ENCODE measurements at places on chromosomes 7 and 10.

- no peak for DNase-seq
Measured at GRCh38 chr7:44391171-44391570, 65.8 kb upstream of the CAMK2B start.

DNA sequence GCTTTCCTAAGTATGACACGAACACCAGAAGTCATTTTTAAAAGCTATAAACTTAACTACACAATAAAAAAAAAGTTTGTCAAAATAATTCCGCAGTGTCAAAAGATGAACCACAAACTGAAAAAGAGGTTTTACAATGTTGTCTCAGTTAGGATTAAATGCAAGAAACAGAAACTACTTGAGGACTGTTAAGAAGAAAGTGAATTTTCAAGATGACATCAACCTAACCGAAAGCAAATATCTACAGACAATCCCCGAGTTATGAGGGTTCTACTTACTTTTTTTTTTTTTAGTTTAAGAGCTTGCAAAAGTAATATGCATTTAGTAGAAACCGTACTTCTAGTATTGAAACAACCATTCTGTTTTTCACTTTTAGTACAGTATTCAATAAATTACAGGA, 62.3 kb downstream of the TFPI2 start:
- DNase-seq: no peak

DNA sequence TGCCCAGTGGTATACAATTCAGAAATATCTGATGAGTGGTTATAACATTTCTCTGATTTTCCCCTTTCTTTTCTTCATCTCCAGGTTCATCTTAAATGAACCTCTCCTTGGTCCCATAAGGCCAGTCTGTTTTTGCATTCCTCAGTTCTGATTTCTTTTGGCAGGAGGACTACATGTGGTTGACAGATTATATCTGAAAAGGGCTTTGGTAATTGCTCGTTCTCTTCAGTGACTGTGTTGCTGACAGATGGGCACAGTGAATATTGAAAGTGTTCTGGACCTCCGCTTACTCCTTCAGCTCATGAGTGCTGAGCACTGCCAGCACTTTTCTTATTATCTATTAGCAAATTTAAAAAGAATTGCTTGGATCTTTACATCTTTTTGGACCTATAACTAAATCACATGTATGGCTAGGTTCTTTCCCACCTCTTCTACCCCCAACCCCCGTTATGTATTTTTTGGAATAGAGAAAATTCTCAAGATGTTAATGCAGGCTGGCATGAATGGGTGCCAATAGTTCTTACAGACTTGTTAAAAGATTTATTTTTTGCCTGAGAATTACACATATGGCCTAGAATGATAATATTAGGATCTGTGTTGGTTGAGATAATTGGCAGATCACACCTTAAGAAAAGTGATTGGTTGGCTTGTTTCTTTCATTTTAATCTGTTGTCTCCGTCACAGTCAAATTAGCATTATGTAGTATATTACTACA, 323.0 kb downstream of the EXOC4 start:
- no peak for DNase-seq

DNA sequence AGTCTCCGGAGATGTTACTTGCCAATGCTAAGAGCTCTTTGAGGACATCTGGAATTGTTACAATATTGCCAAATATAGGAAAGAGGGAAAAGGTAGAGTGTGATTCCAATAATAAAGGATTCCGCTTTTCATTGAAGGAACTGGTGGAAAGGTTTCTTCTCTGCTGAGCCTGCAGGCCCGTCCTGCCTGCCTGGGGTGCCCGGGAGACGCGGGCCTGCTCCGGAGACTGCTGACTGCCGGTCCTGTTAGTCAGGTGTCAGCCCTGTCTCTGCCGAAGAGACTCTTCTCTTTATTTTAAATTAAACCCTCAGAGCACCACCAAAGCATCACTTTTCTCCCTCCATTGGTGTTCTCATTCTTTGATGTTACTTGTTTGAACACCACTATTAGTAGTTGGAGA, 2.2 kb downstream of the EGFR start:
- DNase-seq: no peak

DNA sequence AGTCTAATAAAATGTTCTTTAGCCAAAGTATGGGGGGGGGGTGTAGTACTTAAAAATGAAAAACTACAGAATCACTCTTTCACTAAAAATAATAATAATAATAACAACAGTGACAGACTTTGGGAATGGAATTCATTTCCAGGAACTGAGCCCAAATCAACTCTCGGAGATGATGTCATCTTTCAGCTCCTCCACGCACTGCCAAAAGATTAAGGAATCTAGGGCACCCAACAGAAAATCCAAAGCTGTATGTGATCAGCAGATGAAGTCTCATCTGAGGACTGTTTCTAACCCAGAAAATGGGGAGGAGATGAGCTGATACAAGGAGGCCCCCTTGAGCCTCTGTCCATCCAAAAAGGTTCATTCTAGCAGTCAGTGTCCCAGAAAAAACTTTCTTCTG, 54.5 kb downstream of the GRB10 start:
- no peak for DNase-seq

DNA sequence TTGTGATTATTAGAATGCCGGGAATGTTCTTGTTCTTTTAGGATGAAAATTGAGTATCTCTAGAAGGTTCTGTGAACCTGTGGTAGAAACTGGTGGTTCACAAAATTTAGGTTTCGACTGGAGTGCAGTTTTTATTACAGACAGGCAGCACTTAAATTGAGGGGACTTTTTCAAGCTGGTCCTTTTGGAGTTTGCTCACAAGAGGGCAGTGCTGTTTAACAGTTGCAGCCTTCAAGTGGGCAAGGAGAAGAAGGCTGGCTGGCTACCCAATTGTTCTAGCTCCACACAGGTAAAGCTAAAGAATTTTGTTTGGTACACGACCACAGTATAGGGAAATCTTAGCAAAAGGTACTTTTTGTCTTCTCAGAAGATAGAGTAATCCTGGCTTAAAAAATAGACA, 233.6 kb downstream of the SNX13 start:
- DNase-seq: no peak

DNA sequence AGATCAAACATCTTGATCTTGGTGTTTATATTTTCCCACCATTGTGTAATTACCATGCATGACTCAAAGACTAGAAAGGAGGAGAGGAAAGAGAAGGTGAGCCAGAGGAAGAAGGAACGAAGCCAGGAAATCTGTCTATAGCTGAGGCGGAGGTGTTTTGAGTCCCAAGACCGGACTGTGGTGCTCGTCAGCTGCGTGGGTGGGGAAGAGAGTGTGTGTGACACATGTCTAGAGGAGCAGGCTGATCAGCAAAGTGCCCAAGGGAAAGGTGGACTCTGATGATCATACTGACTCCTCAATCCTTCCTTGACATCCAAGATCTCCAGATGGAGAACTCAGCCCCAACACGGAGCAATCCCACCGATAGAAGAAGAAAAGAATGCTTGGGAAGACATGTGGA, 189.5 kb upstream of the MINDY3 start:
- DNase-seq: no peak

DNA sequence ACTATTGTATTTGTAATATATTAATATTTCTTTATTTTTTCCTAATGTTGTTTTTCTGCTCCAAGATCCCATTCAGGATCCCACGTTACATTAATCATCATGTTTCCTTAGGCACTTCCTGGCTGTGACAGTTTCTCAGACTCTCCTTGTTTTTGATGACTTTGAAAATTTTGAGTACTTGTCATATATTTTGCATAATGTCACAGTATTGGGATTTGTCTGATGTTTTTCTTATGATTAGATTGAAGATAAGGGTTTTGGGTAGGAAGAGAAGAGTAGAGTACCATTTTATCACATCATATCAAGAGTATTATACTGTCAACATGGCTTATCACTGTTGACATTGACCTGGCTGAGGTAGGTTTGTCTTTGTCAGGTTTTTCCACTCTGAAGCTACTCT, 146.3 kb upstream of the TPK1 start:
- no peak for DNase-seq

- no peak for DNase-seq
Measured at GRCh38 chr10:72588266-72588665, 37.6 kb downstream of the MICU1 start.

DNA sequence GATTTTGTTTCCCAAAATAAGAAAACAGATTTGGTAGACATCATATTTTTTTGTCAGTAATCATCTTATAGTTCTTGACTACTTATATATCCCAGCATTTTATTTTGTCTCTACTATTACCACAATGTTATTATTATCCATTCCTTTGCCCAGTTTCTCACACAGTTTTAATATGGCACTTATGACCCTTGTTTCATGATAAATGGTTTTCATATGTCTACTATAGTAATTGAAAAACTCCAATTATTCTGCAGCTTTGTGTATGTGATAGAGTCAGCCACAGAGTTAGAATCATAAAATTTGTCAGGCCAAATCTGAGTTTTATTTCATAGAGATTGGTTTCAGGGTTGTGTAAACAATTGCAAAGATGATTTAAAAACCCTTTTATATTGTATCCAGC, 203.9 kb downstream of the MALRD1 start:
- DNase-seq: no peak

- DNase-seq: no peak
Measured at GRCh38 chr7:90484706-90485105, 15.3 kb downstream of the PTTG1IP2 start.

DNA sequence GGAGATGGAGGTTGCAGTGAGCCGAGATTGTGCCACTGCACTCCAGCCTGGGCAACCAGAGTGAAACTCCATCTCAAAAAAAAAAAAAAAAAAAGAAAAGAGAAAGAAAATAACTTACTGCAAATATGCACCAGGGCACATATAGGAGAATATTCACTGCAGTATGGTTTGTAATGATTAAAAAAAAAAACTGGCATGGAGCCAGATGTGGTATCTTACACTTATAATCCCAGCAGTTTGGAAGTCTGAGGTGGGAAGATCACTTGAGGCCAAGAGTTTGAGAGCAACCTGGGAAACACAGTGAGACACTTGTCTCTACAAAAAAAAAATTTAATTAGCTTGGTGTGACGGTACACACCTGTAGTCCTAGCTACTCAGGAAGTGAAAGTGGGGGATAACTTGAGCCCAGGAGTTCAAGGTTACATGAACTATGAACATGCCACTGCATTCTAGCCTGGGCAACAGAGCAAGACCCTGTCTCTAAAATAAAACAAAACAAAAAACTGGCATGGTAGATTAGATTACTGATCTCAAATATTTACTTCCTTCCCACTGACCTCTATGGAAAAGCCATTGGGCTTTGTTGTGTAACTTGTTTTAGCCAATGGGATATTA, 85.6 kb downstream of the MICU1 start:
- no peak for DNase-seq

DNA sequence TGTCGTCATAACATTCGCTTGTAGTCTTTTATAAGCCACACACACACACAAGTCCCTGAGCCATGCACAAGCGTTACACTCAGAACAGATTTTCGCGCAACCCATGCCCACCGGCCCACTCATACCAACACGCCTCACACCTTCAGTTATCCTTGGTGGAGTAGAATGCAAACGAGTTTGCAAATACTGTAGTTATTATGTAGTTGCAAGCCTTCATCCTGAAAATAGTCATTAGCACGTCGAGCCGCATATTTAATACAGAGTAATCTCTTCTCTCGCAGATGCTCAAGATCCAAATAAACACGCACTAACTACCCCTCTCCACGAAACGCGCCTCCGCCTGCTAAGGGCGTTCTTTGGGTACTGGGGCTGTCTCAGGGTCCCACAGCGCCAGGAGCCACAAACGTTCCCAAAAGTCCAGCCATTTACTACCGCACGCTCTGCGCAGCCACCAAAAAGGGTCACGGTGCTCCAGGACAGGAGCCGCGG, 1.8 kb downstream of the NKX2-3 start:
- DNase-seq: no peak

DNA sequence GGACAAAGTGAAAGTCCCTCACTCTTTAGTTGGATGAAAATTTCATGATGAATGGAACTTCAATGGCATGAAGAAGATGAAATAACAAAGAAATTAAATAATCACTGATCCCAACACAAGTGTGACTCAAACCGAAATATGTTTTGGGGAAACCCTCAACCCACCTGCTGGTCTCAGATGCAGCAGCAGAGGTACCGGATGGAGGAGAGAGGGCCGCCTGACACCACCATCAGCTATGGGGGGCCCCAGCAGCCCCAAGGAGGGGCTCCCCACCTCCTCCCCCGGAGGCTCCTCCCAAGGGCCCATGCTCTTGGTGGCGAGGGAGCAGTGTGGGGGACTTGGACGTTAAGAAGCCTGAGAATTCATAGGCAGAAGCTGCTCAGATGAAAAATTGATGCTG, 137.2 kb upstream of the ADARB2 start:
- DNase-seq: no peak

DNA sequence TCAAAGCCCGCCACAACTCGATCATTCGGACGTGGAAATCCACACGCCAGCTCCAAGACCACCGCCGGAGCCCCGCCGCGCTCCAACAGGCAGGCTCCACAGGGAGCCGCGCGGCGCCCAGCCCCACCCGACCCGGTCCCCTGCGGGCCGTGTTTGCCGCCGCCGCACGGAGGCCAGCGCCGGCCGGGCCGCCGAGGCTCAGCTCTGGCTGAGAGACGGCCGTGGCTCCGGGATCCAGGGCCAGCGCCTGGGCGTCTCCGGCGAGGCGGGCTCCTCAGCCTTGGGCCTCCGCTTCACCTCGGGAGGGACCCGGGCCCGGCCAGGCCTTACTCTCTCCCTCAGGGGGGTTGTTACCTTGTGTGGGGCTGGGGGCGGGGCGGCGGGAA, 333 bp downstream of the SMNDC1 start:
- DNase-seq: no peak

GRCh38 chr7:105257338-105257737, 131.4 kb downstream of the SRPK2 start:
- DNase-seq: no peak

DNA sequence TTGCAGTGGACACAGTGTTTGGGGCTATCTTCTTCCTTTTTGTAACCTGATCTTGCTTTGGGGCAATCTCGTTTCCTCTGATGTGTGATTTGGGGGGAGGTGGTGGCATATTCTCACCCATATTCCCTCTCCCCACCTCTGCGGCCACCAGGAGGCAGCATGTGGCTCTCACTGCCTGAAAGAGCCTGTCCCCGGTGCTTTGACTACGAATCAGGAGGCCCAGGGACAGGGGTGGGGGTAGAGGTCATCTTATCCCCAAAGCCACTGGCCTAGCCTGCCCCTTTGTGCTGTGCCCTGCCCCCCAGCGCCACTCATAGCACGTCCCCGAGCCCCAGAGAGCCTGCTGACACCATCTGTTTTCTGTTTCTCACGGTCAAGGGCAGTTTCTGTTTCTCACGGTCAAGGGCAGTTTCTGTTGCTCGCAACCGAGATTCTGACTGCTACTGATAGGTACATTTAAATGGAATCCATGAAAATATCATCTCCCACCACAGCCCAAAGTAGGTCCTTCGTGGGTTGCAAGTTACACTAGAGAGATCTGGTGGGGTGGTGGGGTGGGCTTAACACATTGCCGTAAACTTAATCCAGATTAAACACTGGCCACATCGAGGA, 28.2 kb downstream of the PHYH start:
- no peak for DNase-seq

GRCh38 chr10:95517536-95518454, 43.4 kb downstream of the SORBS1 start:
- DNase-seq: no peak

GRCh38 chr7:93921607-93922566, at the start of gene GNG11:
GNG11 (plus strand) TSS chr7:93921735; CDS start chr7:93922138, 403 bp downstream.
- DNase-seq: peak; percentile 0

- DNase-seq: no peak
Measured at GRCh38 chr10:24292304-24293293, 83.7 kb downstream of the KIAA1217 start.

Data from stimulated activated CD4-positive, alpha-beta T cell treated with anti-CD3 and anti-CD28 coated beads, TNF-alpha, amount 100 ng/mL, for 1 hour (primary cell).